Cardiac muscle cell (in vitro differentiated cells and primary cell): ENCODE measurements at places on chromosomes 13 and 19.
A peak's percentile ranks its signal among the peaks of the same experiment; 100 is the strongest.

DNA sequence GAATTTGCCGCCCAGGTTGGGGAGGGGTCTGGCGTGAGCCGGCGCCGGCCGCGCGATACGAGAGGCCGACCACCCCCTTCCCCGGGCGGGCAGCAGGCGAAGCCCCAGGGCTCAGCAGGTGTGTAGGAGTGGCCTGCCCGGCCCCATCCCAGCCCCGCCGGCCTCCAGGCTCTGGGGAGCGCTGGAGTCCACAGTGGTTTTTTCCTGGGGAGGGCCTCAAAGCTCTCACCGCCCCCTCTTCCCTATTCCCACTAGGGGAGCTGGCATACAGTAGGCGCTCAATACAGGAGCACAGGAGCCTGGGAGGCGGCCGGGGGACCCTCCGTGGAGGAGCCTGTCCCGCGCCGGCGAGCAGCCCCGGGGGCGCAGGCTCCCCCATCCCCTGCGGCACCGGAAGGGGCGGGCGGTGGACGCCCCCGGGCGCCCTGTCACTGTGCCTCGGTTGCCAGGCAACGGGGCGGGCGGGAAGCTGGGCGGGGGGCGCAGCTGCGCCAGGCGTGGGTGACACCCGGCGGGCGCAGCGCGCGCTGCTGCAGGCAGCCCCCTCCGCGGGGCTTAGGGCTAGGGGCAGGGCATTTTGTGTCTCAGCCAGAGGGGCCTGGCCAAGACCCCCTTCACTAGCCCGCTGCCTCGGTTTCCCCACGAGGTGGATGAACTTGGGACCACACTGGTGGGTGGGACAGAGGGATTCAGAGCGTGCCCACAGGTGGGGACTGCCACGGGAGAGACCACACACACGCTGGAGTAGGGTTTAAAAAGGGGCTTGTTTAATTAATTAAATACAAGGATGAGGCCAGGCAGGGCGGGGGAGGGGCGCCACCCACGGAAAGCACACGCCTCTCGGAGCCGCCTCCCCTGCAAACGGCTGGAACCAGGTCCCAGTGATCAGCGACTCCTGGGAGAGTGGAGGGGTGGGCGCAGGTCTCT is 3.6 kb upstream of the REXO1 start:
- DNase-seq, result no peak

GRCh38 chr19:34173193-34173956 is 1.1 kb downstream of the LSM14A start:
- DNase-seq, result peak; percentile 51

- no peak for DNase-seq
Measured at GRCh38 chr13:102401766-102402165, at the start of gene FGF14. Gene FGF14, minus strand, starts transcription at chr13:102402048.

GRCh38 chr19:3357271-3357991 is 9.0 kb upstream of the NFIC start:
- DNase-seq, result no peak

DNA sequence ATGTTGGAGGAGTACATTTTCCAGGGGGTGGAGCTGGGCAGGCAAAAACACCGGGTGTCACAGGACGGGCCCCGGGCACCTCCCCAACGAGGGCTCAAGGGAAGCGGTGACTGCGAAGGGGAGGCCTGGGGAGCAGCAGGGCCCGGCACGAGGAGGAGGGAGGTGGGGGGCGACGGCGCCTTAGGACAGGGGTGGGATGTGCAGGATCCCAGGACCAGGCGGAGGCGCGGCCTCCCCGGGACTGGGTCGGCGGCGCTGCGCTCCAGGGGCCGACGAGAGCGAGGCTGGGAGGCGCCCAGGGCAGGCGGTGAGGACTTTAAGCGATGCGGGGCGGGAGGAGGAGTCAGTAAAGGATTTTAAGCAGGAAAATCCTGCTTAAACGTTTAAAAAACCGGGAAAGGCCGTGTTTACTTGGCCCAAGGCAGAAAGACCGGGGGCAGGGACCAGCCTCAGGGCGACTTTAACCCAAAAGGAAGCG is 427 bp downstream of the ZNF160 start:
- DNase-seq, result peak; percentile 54

- DNase-seq, result no peak
Measured at GRCh38 chr19:7910321-7911161, 4.1 kb upstream of the TGFBR3L start.

GRCh38 chr19:49331616-49332055 is 3.6 kb upstream of the CD37 start:
- DNase-seq, result peak; percentile 69

GRCh38 chr19:46732172-46732938 is 13.5 kb upstream of the FKRP start:
- DNase-seq, result no peak

- DNase-seq, result no peak
Measured at GRCh38 chr13:66723576-66723975, 506.6 kb downstream of the PCDH9 start.

- DNase-seq, result no peak
Measured at GRCh38 chr19:32702010-32702409, 10.4 kb downstream of the NUDT19 start.

- no peak for DNase-seq
Measured at GRCh38 chr13:44622708-44623107, 46.6 kb upstream of the TSC22D1 start.

- DNase-seq, result no peak
Measured at GRCh38 chr19:7153022-7153421, 83.5 kb downstream of the ZNF557 start.

DNA sequence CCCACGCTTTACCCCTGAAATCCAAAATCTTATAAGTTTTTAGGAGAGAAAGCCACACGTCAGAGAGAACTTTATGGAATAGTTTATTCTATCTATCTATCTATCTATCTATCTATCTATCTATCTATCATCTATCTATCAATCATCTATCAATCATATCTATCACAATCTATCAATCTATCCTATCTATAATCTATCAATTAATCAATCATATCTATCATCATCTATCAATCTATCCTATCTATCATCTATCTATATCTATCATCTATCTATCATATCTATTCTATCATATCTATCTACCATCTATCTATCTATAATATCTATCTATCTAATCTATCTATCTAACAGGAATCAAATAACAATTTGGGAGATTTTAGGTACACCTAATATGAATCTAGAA is 115.1 kb downstream of the FGF9 start:
- DNase-seq, result no peak
